ENCODE measurements at places on chromosomes 2 and 18.

DNA sequence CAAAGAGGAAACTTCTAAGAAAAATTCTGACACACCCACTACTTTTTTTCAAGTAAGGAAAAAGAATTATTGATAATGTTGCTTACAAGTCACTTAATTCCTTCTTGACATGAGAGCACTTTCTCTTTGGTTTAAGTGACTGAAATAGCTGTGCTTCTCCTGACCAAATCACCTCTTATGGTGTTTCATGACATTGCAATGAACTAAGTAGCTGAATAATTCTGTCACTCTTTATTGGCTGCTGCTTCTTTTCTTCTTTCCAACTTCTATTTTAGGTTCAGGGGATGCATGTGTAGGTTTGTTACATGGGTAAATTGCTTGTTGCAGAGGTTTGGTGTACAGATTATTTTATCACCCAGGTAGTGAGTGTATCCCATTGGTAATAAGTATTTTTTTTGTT, 447.6 kb upstream of the NETO1 start:
- no peak for DNase-seq

- no peak for DNase-seq
Observed at GRCh38 chr2:53527056-53527455, 240.5 kb upstream of the CHAC2 start.

- no peak for DNase-seq
Observed at GRCh38 chr2:201648-202433, 62.0 kb downstream of the SH3YL1 start.

DNA sequence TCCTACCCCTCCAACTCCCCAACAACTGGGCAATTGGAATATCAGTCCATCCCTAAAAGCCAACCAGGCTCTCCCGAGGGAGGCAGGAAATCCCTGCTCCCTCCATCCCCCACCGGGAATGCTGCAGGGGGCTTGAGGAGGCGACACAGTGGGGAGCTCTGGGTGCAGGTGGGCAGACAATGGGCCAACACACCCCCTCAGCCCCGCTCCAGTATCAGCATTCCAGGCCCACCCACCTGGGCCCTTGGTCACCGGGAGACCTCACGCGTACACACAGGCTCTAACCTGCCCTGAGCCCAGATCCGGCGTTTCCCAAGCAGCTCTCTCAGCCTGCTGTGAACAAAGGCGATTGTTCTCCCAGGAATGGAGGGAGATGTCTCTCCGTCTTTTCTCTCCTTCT, 37.6 kb upstream of the FZD7 start:
- no peak for DNase-seq

DNA sequence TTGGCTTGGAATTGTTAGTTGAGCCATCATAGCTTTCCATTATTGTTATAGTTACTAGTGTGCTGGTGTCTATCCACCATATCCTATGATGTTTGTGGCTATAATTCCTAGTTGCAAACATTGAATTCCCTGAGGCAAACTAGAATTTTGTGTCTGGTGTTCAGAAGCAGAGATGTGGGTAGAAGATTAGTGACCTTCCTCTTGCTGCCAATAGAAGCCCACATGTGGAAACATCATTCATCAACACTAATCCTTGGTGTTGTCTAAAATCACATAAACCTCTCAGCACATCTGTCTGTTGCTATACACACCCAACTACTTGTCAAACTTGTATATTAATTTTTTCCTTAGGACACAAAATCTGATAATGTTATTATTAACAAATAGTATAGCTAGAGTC, 374.1 kb downstream of the TGIF1 start:
- DNase-seq, result no peak

GRCh38 chr2:98335271-98335670, 11.0 kb upstream of the CNGA3 start:
- DNase-seq, result no peak

DNA sequence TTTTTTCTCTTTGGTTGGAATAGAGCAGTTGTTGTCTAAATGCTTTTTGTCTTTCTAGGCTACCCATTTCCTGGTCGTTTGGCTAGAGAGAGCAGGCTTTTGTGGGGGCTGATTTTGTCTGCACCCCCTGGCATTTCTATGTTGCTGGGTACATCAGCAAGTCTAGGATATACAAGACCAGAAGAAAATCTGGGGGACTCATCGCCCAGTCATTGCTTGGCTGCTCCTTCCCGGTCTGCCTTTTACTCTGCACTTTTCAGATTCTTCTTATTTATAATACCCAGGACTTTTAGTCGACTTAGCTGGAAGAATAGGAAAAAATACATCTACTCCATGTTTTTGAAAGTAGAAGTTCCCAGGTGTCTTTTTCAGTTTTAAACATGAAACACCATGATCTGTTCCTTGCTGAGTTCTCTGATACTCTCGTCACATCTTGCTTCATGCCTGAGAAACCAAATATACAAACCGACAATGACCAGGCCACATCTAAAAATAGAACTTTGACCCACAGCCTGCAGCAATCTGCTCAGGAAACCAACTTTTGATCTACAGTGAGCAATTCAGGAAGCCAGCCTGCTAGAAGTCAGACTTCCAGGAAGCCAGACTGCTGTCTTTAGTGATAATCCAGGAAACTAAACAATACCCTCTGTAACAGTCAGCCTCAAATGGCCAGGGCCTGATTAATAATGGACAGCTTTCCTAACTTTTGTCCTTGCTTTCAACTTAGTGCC, 163.8 kb upstream of the MEX3C start:
- peak; percentile 12 for DNase-seq

DNA sequence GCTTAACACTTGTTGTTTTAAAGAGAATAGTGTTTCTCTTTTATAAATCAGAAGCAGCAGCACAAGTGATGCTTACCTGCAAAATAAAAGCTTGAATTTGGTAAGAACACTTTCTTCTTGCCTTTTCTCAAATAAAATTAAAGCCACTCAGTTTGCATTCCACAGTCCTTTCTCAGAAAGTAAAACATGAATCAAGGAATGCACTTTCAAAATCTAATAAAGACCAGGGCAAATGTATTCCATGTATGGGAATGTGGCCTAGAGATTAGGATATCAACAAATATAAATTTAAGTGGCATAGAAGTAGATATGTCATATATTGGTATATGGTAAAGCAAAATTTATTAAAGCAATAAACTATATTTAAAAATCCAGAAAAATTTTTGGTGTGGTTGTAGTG, 352.8 kb downstream of the THSD7B start:
- DNase-seq, result no peak

DNA sequence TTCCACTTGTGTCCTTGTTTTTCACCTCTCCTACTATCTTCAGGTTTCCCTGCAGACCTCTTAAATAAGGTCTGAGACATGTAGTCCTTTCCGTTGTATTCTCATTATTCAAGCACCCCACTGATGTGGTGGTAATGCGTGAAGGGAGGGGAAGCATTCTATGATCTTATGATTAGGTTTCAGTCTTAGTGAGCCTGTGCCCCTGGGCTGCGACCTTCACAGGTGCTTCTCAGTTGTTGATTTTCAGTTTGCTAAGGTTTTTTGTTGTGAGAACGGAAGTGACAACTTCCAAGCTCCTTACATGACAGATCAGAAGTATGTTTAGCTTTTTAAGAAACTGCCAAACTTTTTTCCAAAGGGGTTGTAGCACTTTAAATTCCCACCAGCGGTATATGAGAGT, 41.3 kb downstream of the VPS54 start:
- DNase-seq, result no peak

DNA sequence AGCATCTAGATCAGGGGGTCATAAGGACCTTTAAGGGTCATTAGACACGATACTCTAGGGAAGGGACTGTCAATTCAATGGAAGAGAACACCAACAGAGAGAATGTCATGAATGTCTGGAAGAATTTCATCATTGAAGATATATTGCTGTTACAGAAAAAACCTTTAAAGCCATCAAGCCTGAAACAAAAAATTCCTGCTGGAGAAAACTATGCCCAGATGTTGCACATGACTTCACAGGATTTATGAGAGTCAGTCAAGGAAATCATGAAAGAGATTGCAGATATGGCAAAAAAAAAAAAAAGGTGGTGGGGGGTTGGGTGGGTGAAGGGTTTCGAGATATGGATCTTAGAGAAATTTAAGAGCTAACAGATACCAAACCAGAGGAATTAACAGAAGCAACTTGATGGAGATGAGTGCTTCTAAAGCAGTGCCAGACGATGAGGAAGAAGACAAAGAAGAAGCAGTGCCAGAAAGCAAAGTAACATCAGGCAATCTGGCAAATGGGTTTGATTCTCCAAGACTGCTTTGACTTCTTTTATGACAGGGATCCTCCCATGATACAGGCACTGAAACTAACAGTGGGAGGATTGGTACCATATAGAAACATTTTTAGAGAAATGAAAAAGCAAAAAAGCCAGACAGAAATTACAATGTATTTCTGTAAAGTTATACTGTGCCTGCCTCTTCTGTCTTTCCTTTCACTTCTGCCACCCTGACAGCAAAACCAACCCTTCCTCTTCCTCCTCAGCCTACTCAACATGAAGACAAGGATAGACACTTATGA, 28.5 kb downstream of the MAP4K3 start:
- peak; percentile 50 for DNase-seq

- DNase-seq, result no peak
Observed at GRCh38 chr2:191854382-191855372, 7.8 kb upstream of the CAVIN2 start.

- no peak for DNase-seq
Observed at GRCh38 chr2:38435775-38436174, 58.7 kb upstream of the ATL2 start.
